ENCODE measurements at places on chromosomes 16 and 17. TPM values are rescaled to one million over a fixed set of nuclear protein-coding genes. Genes with fewer than 3 reads are reported as not detected.

The KRT33B gene
- not detected for polyA plus RNA-seq

The PLEKHH3 gene
- polyA plus RNA-seq: 35.9 TPM

The DLX3 gene
- polyA plus RNA-seq: 2.2 TPM

The HEXIM1 gene
- polyA plus RNA-seq: 41.5 TPM

The SLC6A2 gene
- polyA plus RNA-seq: not detected

DNA sequence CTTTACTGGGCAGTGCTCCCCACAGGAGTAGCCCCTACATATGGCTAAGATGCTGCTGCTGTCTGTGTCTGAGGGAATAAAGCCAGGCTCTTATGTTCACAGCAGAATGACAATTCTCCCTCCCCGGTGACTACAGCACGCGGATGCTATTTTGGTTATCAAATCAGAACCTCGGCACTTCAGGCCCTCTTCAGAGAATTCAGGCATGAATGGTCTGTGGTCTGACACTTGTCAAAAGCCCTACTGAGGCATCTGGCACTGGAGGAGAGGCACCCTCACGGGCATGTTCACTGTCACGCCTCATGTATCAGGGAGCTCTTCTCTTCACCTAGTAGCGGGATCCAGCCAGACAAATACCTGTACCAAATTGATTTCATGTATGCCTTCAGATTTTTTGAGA is 30.4 kb downstream of the KIAA0513 start:
- no peak for DNase-seq

GRCh38 chr17:31015639-31016038 is 44.8 kb downstream of the RNF135 start:
- no peak for DNase-seq

GRCh38 chr16:85474621-85475217 is 138.4 kb upstream of the GSE1 start:
- no peak for DNase-seq

Measured in left lung (tissue), 14 donors.